ENCODE measurements at places on chromosomes 1 and 21.

DNA sequence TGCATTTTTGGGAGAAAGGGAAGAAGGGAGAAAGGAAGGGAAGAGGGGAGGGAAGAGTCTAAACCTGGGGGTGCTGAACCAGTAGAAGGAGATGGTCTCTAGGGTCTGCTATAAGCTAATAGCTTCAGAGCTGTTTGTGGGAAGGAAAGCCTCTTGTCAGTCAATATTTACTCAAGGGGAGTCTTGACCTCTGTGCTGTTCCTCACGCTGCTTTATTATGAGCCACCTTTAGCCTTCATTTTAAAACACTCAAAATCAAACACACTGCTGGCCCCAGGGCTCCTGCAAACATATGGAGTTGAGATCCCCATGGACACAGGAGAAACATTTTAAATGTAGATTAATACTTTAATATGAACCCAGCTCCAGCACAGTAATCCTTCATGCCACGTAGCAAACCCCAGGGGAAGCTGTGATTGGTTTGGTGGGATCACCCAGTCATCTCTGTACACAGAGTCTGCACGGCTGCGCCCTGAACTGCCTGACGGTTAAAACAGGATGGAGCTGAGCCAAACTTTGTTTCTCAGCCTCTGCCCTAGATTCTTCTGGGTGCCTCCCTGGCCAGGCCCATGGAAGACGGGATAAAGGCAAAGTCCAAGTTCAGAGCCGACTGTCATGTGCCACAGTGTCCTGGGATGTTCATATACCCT lies 40.2 kb upstream of the VWA5B1 start:
- DNase-seq, result no peak

GRCh38 chr1:209443975-209444651 lies 139.4 kb upstream of the CAMK1G start:
- DNase-seq, result no peak

DNA sequence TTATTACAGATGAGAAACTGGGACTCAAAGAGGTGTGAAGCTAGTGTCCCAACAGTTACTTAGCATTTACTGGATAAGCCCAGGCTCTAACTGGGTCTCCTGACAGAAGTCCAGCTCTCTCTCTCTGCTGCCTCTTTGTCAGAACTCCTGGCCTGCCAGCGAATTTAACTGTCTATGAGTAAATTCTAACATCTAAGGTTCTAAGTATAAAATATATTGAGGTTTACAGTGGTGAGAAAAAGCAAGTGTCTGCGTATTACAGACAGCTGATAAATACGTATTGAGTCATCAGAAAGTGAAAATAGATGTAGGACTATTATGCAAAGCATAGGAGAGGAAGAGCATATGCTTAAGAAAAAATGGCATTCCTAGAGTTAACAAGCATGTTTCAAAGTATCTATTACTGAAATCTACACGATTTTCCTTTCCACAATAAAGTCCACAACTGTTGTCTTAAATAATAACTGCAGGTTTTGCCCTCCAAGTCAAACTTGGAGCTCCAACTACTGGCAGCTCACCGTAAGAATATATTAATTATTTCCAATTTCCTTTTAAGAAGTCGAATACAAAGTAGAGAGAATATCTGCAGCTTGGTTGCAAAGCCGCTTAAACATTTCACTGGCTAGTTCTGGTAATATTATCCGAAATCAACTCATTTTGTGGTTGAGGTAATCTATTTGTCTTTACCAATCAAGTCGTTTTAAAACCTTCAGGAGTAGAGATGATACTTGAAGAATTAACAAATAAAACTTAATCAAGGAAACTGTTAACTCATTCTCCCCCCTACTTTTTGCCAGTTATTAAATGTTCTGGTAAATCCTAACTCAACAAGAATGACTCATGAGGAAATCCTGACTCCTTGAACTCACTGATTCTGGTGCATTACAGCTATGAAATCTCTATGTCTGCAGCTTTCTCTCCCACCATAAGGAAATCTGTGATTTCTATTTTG lies 1.4 kb upstream of the RGS2 start:
- DNase-seq, result no peak

- no peak for DNase-seq
Measured at GRCh38 chr1:184226100-184226487, 160.7 kb upstream of the C1orf21 start.

DNA sequence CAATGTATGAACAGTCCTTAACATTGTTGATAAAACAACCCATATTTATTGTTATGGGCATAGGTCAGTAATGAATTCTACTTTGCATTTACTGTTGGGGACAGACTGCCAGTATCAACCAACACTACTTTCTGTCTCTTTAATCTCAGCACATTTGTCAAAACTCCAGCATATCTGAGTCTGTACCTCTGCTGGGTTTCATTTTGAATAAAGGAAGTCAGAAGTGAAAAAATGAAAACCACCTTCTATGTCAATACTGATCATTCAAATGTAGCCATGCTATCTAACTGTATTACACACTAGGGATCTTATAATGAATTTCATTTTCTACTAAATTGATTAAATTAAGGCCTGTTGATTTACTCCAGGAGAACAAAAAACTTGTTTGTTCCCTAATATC lies 24.2 kb upstream of the CXADR start:
- DNase-seq, result no peak

DNA sequence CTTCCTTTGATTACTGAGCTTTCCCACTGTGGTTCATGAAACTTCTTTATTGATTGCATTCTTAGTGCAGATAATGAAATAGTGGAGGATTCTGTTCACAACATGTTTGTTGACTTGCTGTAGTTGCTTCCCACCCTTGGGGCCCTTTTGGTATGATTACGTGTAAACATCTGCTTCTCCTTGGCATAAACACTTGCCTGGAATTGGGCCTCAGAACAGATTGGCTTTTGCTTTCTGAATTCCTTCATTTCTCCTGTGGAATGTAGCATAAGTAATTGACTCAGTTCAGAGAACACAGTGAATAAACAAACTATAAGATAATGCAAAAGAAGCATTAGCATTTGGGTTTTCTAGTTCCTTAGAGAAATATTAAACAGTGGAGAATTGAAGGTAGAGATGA lies 59.5 kb upstream of the LAMC2 start:
- no peak for DNase-seq

GRCh38 chr1:39632682-39633417 lies 6.6 kb downstream of the HEYL start:
- DNase-seq, result no peak

DNA sequence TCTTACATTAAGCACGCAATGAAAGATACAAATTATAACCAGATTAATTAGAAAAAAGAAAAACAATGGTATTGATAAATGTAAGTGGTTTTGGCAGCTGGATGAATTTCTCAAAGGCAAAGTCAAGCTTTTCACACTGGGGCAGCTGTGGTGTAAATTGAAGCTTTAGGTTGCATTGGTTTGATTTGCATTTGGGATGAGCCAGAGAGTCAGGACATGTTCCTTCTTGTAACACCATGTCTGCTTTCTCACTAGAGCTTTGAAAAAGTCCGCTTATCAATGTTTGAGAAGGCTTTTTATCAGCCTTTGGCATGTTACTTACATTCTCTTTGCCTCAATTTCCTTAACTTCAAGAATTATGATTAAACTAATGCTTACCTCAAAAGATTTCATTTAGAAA lies 173.9 kb downstream of the GPATCH2 start:
- no peak for DNase-seq

- no peak for DNase-seq
Measured at GRCh38 chr1:64975740-64976139, 9.4 kb upstream of the JAK1 start.

DNA sequence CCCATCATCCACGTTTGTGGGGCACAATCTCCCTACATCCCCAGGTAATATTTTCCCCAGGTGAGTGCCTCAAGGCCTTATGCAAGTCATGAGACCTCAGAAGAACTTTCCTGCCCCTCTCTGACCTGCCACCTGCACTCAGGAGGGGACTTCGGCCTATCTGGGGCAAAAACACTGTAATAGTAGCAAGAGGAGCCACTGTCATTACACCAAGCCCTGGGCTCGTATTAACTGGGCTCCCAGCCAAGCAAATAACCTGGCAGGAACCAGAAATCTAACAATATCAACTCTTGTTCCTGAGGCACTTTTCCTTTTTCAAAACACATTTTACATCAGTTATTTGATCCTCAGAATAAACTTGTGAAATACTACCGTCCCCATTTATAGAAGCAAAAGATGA lies 30.9 kb downstream of the LAMB3 start:
- DNase-seq, result no peak

GRCh38 chr1:155130272-155131006 lies 2.8 kb downstream of the EFNA1 start:
- DNase-seq, result no peak

GRCh38 chr1:157140063-157140588 lies 1.9 kb upstream of the ETV3 start:
- DNase-seq, result no peak

- DNase-seq, result no peak
Measured at GRCh38 chr1:50701706-50702317, 258.3 kb downstream of the FAF1 start.

- no peak for DNase-seq
Measured at GRCh38 chr1:184911103-184911745, 63.1 kb downstream of the NIBAN1 start.

- no peak for DNase-seq
Measured at GRCh38 chr21:29053011-29053553, 20.4 kb downstream of the CCT8 start.

DNA sequence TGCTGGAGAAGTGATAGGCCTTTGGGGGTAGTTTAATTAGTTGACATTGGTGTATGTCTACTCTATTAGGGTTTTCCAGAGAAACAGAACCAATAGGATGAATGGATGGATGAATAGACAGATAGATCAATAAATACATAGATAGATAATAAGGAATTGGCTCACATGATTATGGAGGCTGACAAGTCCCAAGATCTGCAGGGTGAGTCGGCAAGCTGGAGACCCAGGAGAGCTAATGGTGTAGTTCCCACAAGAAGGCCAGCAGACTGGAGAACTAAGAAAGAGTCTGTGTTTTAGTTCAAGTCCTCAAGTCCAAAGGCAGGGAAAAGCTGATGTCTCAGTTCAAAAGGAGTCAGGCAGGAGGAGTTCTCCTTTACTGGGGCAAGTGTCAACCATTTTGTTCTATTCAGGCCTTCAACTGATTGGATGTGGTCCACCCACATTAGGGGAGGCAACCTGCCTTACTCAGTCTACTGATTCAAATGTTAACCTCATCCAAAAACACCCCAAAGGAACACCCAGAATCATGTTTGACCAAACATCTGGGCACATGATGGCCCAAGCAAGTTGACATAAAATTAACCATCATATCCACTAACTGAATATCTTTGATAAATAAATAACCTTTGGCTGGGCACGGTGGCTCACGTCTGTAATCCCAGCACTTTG lies 4.5 kb upstream of the SDE2 start:
- DNase-seq, result no peak

GRCh38 chr1:33445108-33445507 lies 14.2 kb upstream of the PHC2 start:
- no peak for DNase-seq

DNA sequence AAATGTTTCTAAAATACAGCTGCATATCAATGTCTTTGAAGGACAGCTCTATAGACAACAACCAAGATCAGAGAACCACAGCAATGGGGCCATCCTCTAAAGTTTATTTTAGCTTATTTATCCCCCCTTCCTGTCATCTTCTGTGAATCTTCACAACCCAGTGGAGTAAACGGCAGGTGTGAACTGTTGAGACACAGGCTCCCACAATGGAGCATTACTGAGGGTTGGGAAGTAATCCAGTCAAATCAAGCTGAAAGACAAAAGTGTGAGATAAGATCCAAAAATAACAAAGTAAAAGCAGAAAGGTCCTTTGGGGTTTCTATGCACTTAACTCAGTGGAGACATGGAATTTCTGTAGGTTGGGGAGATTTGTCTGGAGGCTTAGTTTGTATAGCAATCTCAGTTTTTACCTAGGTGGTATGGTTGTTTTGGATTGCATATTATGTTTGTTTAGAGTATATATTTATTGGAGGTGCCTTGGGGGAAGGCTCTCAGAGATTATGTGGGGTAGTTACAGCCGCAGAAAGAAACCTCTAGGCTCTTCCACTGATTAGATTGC lies 286.9 kb upstream of the ADGRL2 start:
- no peak for DNase-seq

DNA sequence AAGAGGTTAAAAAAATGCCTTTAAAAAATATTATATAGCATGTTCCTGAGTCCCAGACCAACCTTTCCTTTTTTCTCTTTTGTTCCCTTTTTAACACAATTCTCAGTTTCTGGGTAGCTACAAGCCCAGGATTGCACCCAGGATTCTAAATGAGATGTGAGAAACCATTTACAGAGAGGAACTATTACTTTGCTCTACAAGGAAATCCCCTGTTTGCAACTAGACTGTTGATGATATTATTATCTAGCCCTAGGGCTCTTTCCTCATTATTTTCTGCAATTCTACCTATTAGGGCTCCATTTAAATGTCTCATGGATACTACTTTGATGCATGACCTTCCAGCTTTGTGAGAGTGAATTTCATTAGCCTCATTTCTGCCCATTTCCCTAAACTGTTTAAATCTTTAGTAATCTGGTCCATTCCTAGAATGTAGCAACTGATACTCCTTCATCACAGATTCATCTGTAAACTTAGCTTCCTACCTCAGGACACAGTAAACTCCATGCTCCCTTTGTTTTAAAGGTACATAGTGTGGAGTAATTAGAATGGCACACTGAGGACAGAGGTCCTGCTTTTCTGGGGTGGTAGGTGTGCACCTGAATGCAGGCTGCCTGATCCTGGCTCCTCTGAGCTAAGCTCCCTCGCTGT lies 7.1 kb upstream of the KIF14 start:
- no peak for DNase-seq

DNA sequence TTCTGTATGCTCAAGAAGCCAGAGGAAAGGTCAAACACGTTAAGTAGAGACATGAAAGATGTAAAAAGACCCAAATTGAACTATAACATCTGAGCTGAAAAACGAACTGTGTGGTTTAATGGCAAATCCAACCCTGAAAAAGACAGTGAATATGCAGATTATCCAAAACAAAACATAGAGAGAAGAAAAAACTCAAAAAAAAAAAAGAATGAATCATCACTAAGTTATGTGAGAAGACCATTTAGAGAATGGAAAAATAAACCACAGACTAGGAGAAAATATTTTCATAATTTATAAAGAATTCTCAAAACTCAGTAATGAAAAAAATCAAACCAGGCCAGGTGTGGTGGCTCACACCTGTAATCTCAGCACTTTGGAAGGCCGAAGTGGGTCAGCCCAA lies 253.3 kb downstream of the PLPP3 start:
- DNase-seq, result no peak

GRCh38 chr1:225846331-225847310 lies 35.6 kb downstream of the TMEM63A start:
- no peak for DNase-seq

DNA sequence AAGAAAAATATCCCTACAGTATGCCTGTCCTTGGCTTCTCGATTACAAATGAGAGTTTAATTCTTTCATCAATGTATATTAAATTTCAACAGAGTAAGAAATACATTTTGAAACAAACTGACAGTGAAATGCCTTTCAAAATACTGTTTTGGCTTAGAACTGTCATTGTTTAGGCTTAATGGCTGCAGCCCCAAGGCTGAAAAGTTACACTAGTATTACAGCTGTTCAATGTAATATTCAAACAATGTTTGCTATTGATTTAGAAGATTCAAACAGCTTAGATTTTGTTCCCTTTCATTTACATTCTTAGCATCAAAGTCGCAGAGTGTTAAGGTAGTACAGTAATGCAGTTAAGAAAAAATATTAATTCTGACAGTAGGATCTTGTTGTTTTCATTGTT lies 882.9 kb upstream of the ADGRL2 start:
- DNase-seq, result no peak

- DNase-seq, result no peak
Measured at GRCh38 chr1:243712941-243713340, 137.1 kb downstream of the AKT3 start.

GRCh38 chr1:8121261-8122159 lies 95.4 kb upstream of the ERRFI1 start:
- DNase-seq, result no peak

GRCh38 chr1:229076195-229076594 lies 194.7 kb upstream of the RAB4A start:
- no peak for DNase-seq
